Aorta (tissue), 5 donors: ENCODE measurements at places on chromosomes 7 and 10.
A peak's percentile ranks its signal among the peaks of the same experiment; 100 is the strongest.

- H3K36me3 ChIP-seq, result no peaks in the 10 kb centered on the region
- no peak overlapping the region for H3K4me3 ChIP-seq
- no peak for DNase-seq
- H3K27ac ChIP-seq, result no peak overlapping the region
Observed at GRCh38 chr10:119391440-119392251, 150.9 kb downstream of the RGS10 start.

- no peak overlapping the region for H3K4me3 ChIP-seq
- H3K27ac ChIP-seq, result no peak overlapping the region
- no peaks in the 10 kb centered on the region for H3K27me3 ChIP-seq
- H3K36me3 ChIP-seq, result no peaks in the 10 kb centered on the region
- H3K4me1 ChIP-seq, result peaks cover 2% of the 10 kb centered on the region
- no peak for DNase-seq
Observed at GRCh38 chr10:124955243-124955642, 13.3 kb downstream of the ZRANB1 start.

DNA sequence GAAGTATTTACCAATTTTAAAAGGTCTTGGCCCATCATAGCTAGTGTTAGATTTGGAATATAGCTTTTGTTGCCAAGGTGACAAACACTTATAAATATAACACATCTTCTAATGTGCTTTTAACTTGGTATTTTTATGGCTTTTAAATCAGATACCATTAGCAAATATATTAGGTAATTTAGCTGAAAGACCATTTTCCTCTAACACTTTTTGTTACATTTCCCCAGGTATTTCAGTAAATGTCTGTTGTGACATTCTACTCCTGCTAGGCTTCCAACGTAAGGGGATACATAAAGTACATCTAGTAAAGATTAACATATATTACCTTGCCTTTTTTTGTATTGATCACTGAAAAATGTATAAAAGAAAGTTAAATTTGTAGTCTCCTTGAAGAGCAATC, 75.0 kb upstream of the SEM1 start:
- DNase-seq, result no peak
- no peak overlapping the region for H3K27ac ChIP-seq
- no peaks in the 10 kb centered on the region for H3K4me1 ChIP-seq
- H3K4me3 ChIP-seq, result no peak overlapping the region

- no peaks in the 10 kb centered on the region for H3K36me3 ChIP-seq
- no peak overlapping the region for H3K4me3 ChIP-seq
- no peaks in the 10 kb centered on the region for H3K27me3 ChIP-seq
Observed at GRCh38 chr7:144787127-144787526, 48.7 kb downstream of the TPK1 start.

GRCh38 chr10:78972160-78972946, 96.4 kb upstream of the ZMIZ1 start:
- H3K27me3 ChIP-seq, result no peaks in the 10 kb centered on the region
- peak overlapping the region; percentile 51 for H3K27ac ChIP-seq
- DNase-seq, result peak; percentile 93
- H3K4me1 ChIP-seq, result peaks cover 3% of the 10 kb centered on the region

DNA sequence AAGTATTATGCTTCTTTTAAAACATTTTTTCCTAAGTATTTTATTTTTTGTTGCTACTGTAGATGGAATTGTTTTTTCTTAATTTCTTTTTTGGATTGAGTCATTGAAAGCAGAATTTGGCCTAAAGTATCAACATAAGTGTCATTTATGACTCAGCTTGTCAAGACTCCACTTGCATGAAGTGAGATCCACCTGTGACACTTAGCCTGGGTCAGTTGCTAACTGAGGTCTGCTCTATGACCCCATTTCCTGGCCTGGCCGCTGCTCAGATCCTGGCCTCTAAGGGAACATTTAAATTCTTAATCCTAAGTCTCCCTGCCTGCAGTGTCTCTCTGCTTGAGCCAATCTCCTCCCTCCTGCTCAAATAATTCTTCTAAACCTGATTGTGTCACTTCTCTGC, 35.5 kb downstream of the TMEM270 start:
- DNase-seq, result peak; percentile 74
- H3K36me3 ChIP-seq, result no peaks in the 10 kb centered on the region
- H3K27me3 ChIP-seq, result no peaks in the 10 kb centered on the region

- H3K27ac ChIP-seq, result no peak overlapping the region
- no peak overlapping the region for H3K4me3 ChIP-seq
- no peaks in the 10 kb centered on the region for H3K36me3 ChIP-seq
- DNase-seq, result no peak
- H3K4me1 ChIP-seq, result no peaks in the 10 kb centered on the region
Observed at GRCh38 chr10:115129752-115130151, 36.6 kb downstream of the ATRNL1 start.

DNA sequence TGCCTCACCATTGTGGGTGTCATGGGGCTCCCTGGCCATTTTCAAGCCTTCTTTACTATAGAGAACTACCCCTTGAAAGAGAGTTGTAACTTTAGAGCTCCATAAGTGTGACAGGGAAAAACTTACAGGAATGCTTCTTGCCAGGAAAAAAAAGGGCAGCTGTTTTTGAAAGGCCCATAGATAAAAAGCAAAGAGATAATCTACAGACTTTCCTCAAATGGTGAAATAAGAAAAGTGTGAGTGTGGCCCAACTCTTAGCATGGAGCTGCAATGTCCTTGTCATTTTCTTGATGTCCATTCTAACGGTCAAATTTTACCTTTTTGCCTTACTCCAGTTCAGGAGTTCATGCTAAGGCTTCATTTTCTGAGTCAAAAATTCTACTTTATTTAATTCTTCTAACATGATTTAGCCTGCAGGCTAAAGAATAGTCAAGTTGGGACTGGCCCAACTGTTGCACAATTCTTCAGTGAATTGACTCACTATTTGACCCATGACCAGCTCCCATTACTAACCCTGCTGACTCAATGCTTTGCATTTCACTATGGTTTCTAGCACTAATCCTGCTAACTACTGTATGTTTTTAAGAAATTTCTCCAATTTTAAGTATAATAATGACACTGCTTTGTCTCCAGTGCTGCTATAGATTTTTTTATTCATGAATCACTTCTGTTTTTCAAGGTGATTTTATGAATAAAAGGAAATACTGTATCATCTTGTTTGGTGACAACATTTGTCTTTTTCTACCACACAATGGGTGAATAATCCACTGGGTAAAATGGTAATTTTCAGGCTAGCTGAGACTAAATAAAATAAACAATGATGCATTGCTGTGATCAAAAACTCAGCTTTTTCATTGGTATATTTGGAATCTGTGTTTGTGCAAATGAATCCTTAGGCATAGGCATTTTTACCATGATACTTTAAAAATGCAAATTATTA, 41.4 kb upstream of the SGCE start:
- no peak overlapping the region for H3K4me3 ChIP-seq
- DNase-seq, result no peak
- H3K4me1 ChIP-seq, result no peaks in the 10 kb centered on the region
- H3K27ac ChIP-seq, result no peak overlapping the region
- H3K27me3 ChIP-seq, result no peaks in the 10 kb centered on the region

DNA sequence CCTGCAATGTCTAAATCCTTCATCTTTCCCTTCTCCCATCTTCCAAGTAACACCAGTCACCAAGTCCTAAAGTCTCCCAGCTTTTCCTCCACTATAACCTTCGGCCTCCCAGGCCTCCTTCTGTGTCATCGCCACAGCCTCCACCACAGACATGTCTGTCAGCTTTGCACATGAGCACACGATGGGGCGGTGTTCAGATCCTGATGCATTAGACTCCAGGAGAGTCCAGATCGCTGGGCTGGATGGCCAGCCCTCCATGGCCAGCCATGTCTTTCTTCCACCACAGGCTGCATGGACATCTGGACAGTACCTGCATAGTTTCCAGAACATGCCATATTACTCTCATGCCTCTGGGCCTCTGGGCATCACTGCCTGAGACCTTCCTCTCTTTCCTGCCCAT, 974.2 kb upstream of the ZNF722 start:
- H3K36me3 ChIP-seq, result no peaks in the 10 kb centered on the region
- H3K27ac ChIP-seq, result no peak overlapping the region
- DNase-seq, result no peak
- H3K27me3 ChIP-seq, result no peaks in the 10 kb centered on the region
- H3K4me3 ChIP-seq, result no peak overlapping the region

GRCh38 chr10:108749042-108749441, 1174.3 kb downstream of the XPNPEP1 start:
- H3K27me3 ChIP-seq, result no peaks in the 10 kb centered on the region
- H3K4me3 ChIP-seq, result no peak overlapping the region
- no peak for DNase-seq
- H3K4me1 ChIP-seq, result no peaks in the 10 kb centered on the region
- no peak overlapping the region for H3K27ac ChIP-seq

- no peaks in the 10 kb centered on the region for H3K36me3 ChIP-seq
- no peak for DNase-seq
- H3K4me3 ChIP-seq, result no peak overlapping the region
- no peak overlapping the region for H3K27ac ChIP-seq
- H3K4me1 ChIP-seq, result no peaks in the 10 kb centered on the region
- no peaks in the 10 kb centered on the region for H3K27me3 ChIP-seq
Observed at GRCh38 chr7:100825751-100826513, 1.4 kb downstream of the EPHB4 start.

- peak; percentile 46 for DNase-seq
- H3K27me3 ChIP-seq, result no peaks in the 10 kb centered on the region
- no peaks in the 10 kb centered on the region for H3K36me3 ChIP-seq
- H3K27ac ChIP-seq, result no peak overlapping the region
- H3K4me3 ChIP-seq, result no peak overlapping the region
- H3K4me1 ChIP-seq, result no peaks in the 10 kb centered on the region
Observed at GRCh38 chr7:47264021-47264651, 317.8 kb downstream of the TNS3 start.

DNA sequence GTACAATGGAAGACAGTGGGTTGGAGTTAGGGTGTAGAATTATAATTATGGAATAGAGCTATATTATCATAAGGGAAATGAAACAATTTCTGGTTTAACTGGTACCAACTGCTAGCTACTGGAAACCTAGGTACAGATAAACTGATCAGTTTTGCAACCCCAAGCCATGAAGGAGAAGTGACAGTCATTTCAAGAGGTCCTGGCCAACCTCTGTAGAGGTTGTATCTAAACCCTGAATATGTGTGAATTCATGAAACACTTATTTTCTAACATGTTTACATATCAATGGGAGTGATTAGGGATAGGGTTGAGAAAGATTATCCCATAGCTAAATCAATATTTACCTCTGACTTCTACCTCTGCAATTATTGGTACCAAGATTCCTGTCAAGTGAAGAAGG, 29.9 kb upstream of the CC2D2B start:
- no peaks in the 10 kb centered on the region for H3K27me3 ChIP-seq
- H3K27ac ChIP-seq, result no peak overlapping the region
- no peak overlapping the region for H3K4me3 ChIP-seq
- peaks cover 7% of the 10 kb centered on the region for H3K4me1 ChIP-seq
- H3K36me3 ChIP-seq, result peaks cover 4% of the 10 kb centered on the region

DNA sequence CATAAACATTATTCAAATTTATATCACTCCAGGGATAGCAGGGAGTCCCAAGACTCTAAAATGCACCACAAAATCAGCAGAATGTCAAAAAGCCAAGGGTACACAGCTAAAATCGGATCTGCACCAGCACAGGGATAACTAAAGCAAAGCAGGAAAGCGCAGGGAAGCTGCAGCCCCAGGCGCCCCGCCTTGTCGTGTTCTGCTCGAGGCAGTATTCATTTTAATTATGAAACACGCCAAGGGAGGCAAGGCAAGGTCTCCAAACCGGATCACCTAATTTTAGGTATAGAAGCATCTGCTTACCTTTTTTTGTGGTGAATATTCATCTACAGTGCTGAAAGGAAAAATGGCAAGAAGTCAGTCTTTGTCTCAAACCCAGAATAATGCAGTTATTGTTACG, 199.4 kb downstream of the RAPGEF5 start:
- H3K36me3 ChIP-seq, result no peaks in the 10 kb centered on the region
- no peak overlapping the region for H3K27ac ChIP-seq
- DNase-seq, result no peak

- H3K36me3 ChIP-seq, result no peaks in the 10 kb centered on the region
- no peak overlapping the region for H3K27ac ChIP-seq
- DNase-seq, result peak; percentile 76
- H3K4me3 ChIP-seq, result peak overlapping the region; percentile 56
- no peaks in the 10 kb centered on the region for H3K4me1 ChIP-seq
- H3K27me3 ChIP-seq, result no peaks in the 10 kb centered on the region
Observed at GRCh38 chr10:11164803-11165590, 147.3 kb downstream of the CELF2 start.

- no peak overlapping the region for H3K27ac ChIP-seq
- no peaks in the 10 kb centered on the region for H3K4me1 ChIP-seq
- H3K36me3 ChIP-seq, result no peaks in the 10 kb centered on the region
- no peak overlapping the region for H3K4me3 ChIP-seq
Observed at GRCh38 chr7:8111282-8111960, 142.8 kb downstream of the GLCCI1 start.
